ENCODE measurements at places on chromosomes 3 and 15.

- no peak for DNase-seq
These were observed 31.9 kb upstream of the SPTSSB start for GRCh38 chr3:161403251-161403650.

GRCh38 chr3:45656575-45657363 is 32.4 kb upstream of the SACM1L start:
- no peak for DNase-seq

- DNase-seq = no peak
These were observed 11.0 kb upstream of the GPD1L start for GRCh38 chr3:32095431-32095830.

DNA sequence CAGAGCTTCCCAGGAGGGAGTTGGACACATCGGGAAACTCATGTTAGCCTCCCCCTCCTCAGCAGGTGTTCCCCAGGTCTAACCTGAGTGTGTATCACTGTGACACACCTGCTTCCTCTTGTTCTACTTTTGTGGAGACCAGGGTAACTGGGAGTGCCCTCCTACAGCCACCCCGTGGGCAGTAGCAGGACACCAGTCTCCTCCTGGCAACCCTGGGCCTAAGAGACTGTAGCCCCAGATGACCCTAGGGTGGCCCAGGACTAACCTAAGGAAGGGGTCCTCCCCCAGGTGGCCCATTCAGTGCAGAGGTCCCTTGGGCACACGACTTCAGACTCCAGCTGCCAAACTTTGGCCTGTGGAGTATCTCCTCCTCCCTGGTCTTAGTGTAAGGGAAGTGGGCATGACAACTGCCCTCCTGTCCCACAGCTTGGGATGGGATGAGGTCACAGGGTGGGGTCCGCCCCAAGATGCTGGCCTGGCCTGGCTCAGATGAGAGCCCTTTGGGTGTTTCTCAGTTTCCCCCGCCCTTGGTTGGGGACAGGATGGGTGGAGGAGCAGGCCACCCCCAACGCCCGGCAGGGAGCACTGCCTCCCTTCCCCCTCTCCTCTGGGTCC is 4.8 kb downstream of the CSK start:
- no peak for DNase-seq

GRCh38 chr3:111103807-111104206 is 32.2 kb downstream of the NECTIN3 start:
- DNase-seq = no peak

DNA sequence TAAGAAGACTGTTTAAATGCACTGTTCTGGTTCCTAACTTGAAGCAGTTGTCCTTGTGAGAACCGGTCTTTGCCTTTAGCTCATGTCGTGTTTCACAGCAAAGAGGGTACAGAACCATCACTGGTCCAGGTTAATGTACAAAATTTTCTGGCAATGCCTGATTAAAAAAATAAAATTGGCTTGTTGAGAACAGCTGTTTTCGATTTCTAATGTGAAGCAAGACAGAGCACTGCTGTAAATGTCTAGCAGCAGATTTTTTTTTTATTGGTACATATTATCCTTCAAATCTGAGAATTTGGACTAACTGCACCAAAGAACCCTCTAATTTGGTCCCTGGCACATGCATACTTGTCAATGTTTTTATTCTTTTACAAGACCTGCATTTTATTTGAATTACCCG is 103.3 kb downstream of the STT3B start:
- DNase-seq = no peak

DNA sequence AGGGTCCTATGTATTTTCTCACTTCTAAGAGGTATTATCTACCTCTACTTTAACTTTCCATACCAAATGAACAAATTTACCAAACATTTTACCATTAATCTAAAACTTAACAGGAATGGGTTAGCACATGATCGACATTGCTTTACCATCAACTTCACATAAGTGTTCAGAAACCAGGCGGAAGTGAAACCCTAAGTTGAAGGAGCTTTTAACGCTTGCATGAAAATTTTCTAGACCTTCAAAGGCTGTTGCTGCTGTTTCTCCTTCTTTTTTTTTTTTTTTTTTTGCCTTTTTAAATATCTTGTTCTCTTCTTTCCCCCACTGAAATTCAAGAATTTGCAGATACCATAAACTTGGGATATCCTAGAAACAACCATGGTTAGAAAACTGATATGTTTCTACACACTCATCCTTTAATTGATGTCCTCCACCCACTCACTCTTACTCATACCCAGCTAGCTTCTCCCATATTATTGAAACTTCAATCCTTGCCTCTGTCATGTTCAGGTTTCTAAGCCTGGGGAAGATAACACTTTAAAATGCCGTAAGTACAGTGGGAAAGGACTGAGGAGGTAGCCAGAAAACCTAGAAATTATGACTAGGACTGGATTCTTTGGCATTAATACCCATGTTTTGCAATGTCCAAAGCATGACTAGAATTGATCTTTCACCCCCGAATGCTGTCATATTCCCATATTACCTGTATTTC is 24.7 kb downstream of the MYO5A start:
- no peak for DNase-seq

GRCh38 chr15:50068016-50068415 is 51.0 kb downstream of the ATP8B4 start:
- no peak for DNase-seq

DNA sequence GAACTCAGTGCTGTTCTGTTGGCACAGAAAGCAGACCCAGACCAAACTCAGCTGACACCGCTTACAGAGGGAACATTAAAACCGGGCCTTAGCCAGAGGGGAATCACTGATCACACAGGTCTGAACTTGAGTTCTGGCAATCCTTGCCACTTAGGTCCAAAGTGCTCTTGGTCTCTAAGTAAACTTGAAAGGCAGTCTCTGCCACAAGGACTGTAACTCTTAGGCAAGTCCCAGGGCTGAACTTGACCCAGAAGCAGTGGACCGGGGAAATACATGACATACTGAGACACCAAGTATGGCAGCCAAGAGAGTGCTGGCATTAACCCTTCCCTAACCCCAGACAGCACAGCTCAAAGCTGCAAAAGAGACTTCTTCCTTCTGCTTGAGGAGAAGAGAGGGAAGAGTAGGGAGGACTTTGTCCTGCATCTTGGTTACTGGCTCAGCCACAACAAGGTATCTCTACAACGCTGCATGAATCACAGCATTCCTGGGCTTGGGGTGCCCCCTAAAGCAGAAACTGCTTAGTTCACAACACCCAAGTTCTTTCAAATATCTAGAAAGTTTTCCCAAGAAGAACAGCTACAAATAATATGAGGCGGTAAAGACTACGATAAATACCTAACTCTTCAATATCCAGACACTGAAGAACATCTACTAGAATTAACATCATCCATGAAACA is 32.5 kb downstream of the NAALADL2 start:
- DNase-seq = no peak

DNA sequence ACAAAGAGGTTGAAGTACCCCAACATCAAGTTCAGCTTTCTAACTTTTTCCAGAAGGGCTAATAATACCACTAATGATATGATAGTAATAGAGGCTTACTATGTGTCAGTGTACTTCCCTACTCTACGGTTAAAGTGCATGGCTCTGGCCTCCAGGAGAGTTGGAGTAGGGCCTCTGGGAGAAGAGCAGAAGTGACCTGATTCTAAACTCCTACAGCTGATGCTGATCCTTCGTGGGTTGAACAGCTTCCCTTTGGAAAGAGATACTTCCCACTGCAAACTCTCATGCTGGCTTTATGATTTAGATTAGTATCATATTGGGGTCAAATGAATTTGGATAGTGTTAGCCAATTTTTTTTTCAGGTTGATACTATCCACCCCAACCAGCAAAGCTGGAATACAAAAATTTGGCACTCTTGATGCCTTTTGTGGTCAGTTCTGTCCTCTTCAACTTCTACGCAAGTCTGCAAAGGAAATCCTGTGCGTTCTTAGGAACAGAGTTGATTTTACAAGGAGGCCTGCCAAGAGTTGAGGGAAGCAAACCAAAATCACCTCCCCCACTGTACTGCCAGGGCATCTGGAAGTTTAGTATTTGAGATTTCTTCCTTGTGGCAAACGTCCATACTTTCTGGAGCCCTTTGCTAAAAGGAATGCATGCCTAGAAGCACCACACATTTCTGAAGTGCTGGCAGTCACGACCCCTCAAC is 17.8 kb downstream of the TMEM212 start:
- DNase-seq = no peak

- DNase-seq = no peak
These were observed 145.0 kb downstream of the ADAM10 start for GRCh38 chr15:58604455-58604923.
